ENCODE measurements at places on chromosomes 13 and 19. TPM values are rescaled to one million over a fixed set of nuclear protein-coding genes. Genes with fewer than 3 reads are reported as not detected.

The GAMT gene
- total RNA-seq: 61.5 TPM

The VPS36 gene
- total RNA-seq: 28.2 TPM

The SCAF1 gene
- total RNA-seq: 30.6 TPM

The MAST1 gene
- 3.3 TPM for total RNA-seq

The ATXN8OS gene
- not detected for total RNA-seq
